NCI-H69 (cell line): ENCODE measurements at places on chromosomes 6 and 20.

GRCh38 chr6:33080127-33081089 is 4.6 kb downstream of the HLA-DPB1 start:
- peak; percentile 22 for DNase-seq

DNA sequence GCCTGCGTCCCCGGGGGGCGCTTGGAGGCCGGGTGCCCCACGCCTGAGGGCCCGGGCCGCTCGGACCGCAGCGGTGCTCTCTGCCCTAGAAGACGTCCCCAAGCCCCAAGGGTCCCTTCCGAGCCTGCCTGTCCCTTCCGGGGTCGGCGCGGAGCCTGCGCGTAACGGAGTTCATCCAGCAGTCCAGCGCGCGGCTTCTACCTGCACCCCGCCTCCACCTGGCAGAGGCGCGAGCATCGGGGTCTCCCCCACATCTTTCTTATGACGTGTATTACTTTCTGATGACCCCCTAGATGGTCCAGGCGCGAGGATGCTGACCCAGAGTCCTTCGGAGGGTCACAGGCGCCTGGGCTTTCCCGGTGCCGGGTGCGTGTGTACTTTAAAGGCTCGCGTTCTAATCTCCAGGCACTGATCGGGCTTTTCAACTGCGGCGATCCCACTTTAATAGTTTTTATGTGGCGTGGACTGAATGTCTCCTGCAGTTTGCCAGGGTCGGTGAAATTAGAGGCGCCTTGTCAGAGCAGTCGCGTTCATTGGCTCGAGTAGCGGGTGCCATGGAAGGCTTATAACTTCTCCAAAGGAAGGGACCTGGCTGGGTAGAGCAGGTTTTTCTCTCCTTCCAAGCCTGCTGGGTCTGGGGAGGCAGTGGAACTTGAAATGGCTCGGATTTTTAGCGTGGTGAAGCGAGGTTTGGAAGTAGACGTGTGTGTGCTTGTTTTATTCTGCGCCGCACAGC is 912 bp downstream of the EYA4 start:
- DNase-seq = peak; percentile 26

GRCh38 chr20:6644813-6645628 is 122.5 kb upstream of the BMP2 start:
- no peak for DNase-seq

- peak; percentile 92 for DNase-seq
These were observed 273.8 kb downstream of the SAMD5 start for GRCh38 chr6:147782302-147782701.

GRCh38 chr6:126075335-126076071 is 89.2 kb downstream of the TRMT11 start:
- DNase-seq = no peak

GRCh38 chr6:41935685-41936072 is 5.9 kb downstream of the CCND3 start:
- no peak for DNase-seq

DNA sequence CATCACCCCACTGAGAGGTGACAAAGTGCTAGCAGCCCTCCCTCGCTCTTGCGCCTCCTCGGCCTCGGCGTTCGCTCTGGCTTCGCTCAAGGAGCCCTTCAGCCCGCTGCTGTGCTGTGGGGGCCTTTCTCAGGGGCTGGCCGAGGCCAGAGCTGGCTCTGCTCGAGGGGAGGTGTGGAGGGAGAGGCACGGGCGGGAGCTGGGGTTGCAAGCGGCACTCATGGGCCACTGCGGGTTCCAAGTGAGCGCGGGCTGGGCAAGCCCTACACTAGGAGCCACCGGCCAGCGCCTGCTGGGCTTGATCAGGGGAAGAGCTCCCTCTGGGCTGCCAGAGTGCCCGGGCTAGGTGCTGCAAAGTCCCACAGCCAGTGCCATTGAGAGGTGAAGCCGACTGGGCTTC is 964.8 kb upstream of the GJE1 start:
- DNase-seq = no peak

DNA sequence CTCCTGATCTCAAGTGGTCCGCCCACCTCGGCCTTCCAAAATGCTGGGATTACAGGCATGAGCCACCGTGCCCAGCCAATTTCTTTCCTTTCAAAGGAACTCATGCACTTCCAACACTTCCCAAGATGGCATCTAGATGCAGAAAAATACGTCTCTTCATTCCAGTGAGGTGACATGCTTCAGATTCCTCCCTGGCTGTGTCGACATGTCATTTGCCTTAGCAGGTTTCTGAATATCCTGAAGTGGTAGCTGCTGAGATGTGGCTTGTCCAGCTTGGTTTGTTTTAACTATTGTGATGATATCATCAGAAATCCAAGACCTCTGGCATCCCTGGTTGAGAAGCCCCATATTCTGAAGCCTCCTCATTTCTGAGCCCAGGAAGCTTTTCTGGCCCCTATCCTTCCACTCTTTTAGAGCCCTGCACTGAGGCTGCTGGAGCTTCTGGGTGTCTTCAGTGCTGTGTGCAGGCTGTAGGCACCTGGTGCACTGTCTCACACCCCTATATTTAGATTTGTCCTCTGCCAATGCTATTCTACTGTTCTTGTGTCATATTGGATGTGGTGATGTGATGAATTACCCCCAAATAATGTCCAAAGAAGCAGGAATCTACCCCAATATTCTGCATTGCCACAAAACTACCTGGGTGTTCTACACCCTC is 73.3 kb upstream of the E2F3 start:
- DNase-seq = no peak

- no peak for DNase-seq
These were observed 404.4 kb downstream of the BMP2 start for GRCh38 chr20:7171911-7172310.

DNA sequence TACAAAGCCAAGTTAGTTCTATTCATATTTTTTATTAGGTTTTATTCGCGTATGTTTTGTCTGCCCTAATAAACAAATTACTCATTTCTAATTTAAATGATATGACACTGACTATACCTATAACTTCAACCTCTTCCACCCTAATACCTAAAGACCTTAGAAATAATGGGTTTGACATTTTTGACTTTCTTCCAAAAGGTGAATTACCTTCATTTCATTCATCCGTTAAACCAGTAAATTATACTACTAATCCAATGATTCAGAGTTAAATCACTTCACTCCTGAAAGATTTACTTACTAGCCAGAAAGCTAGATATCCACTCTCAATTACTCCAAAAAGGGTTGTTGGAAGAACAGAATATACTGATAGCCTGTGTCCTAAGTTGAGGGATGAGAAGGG is 5.2 kb downstream of the MRPS10 start:
- DNase-seq = peak; percentile 43

GRCh38 chr6:148287623-148288333 is 54.9 kb upstream of the SASH1 start:
- no peak for DNase-seq

DNA sequence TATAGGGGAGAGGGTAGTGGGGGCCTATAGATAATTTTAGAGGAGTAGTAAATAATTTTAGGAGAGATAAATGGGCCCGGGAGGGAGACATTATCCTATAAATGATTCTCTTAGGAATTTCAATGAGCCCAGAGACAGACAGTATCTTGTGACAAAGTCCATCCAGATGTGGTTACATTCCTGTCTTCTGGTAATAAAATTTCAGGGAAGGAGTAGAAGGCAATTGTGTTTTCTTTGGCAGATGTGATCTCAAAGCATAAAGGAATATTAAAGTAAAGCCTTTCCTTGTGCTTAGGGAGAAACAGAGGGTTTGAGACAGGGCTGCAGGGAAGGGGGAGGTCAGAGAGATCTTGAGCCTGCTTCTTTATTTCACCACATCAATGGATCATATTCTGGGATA is 979.8 kb upstream of the GJE1 start:
- DNase-seq = peak; percentile 65

GRCh38 chr6:136720045-136720770 is 72.1 kb downstream of the MAP3K5 start:
- no peak for DNase-seq

GRCh38 chr20:4904127-4904860 is 97.0 kb downstream of the SLC23A2 start:
- DNase-seq = no peak

DNA sequence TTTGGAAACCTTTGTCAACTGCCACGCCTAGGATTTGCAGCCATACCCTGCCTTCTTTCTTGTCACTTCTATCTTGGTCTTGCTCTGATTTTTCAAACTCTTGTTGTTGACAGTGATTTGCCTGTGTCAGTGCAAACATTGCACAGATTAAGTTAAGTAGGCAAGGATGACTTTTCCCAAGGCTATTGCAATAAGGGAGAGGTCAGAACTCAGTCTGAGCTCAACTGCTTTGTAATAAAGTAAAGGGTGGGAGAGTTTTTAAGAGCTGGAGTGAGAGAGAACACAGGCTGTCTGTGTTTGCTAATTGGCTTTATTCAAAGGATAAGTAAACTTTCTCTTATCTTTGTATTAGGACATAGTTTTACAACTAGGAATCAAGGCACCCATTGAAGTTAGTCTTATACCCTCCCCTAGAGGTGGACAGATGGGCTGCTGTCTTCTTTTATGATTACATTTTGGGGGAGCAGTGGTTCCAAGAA is 448.6 kb downstream of the PHF3 start:
- no peak for DNase-seq

GRCh38 chr20:57983082-57983481 is 245.4 kb downstream of the ANKRD60 start:
- no peak for DNase-seq

GRCh38 chr6:163965426-163966348 is 551.2 kb downstream of the QKI start:
- peak; percentile 92 for DNase-seq

- DNase-seq = no peak
These were observed 76.2 kb upstream of the FOXP4 start for GRCh38 chr6:41470029-41470330.

GRCh38 chr6:47256981-47257730 is 52.5 kb downstream of the TNFRSF21 start:
- no peak for DNase-seq

DNA sequence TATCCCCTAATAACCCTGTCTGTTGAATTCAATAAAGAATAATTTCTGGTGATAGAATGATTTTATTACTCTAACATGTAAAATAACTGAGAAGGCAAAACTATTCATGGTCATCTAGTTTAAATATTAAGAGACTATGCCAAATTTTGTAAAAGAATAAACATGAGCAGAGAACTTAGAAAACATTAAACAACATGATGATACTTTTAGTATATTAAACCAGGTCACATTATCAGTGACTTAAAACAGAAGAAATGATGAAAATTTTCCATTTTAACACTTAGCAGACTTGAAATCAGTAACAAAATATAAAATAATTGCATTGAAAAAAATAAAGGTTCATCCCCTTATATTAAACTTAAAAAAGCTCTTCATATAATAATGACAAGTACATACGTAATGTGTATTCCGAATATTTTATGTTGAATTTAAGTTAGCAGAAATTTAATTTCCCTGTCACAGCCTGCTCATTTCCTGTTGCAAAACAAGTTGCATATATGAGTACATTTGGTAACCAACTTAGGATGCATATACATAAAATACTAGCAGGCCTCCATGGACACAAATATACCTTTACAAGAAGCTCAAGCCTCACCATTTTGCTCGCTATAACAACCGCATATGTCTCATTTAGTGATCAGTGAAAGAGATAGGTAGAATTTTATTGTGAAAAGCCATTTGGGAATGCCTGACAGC is 40.6 kb downstream of the DTNBP1 start:
- no peak for DNase-seq

- peak; percentile 71 for DNase-seq
These were observed 46.7 kb downstream of the MAP1LC3A start for GRCh38 chr20:34604980-34605788.

GRCh38 chr6:167093922-167094432 is 28.9 kb upstream of the CCR6 start:
- no peak for DNase-seq

DNA sequence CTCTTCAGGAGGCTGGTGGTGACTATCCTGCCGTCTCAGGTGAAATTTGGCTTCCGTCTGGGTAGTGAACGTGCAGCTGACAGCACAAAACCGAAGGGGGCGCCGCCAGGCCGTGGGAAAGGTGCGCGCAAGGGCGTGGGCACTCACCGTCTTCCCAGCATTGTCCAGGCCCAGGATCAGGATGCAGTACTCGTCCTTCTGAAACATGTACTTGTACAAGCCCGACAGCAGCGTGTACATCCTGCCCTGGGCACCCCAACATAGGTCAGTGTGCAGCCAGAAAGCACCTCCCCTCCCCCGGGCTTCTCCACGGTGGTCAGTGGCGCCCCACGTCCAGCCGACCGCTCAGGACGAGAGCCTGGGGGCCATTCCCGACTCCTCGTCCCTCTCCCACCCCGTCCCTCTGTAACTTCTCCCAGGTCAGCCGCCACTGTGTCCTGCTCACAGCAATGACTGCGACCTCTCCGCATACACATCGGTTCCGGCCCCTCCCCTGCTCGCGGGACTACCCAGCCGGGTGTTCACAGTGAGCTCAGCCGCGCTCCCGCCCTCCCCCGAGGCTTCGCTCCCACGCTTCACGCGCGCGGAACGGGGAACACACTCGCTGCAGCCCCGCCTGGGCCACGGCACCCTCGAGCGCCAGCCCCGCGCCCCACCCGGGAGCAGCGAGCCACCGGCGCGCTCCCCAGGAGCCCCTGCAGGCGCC is 771 bp downstream of the ARFRP1 start:
- DNase-seq = peak; percentile 34

DNA sequence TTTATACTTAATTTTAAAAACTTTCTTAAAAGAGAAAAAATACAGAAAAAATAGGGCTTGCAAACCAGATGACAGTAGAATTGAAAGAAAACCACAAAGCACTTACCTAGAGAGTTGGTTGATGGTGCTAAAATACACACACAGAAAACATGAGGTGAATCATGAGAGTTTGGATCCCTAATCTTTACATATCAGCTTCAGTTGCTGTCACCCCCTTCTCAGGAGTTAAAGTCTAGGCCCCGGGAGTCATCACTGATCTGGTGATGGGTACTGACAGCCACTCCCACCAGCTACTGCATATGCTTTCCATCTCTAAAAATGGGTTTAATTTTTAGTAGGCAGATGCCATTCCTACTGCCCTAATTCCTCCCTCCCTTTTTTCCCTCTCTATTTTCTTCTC is 16.7 kb downstream of the TSBP1 start:
- DNase-seq = no peak

- DNase-seq = no peak
These were observed 31.6 kb upstream of the RGS17 start for GRCh38 chr6:153162646-153163045.

- DNase-seq = no peak
These were observed 75.0 kb upstream of the EZR start for GRCh38 chr6:158894193-158894592.

GRCh38 chr6:115360602-115361325 is 699.9 kb downstream of the FRK start:
- peak; percentile 72 for DNase-seq

DNA sequence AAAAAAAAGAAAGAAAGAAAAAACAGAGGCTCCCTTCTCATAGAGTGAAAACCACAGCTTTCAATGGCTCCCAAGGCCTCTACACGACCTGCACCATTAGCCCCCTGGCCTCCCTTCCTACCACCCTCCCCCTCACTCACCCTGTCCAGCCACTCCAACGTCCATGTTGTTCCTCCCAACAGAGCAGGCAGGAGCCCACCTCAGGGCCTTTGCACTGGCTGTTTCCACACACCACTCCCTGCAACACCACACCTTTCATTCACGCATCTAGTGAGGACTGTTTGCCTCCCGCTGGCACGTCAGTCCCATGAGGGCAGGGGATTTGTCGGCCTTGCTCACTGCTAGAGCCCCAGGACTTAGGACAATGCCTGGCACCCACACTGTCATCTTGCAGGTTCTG is 39.5 kb downstream of the GRM4 start:
- peak; percentile 70 for DNase-seq

- DNase-seq = peak; percentile 29
These were observed 1.2 kb upstream of the GJA1 start for GRCh38 chr6:121434037-121434770.
